ENCODE measurements at places on chromosomes 3 and 15.

- DNase-seq = no peak
These were observed 21.6 kb downstream of the TRA2B start for GRCh38 chr3:185916042-185916833.

DNA sequence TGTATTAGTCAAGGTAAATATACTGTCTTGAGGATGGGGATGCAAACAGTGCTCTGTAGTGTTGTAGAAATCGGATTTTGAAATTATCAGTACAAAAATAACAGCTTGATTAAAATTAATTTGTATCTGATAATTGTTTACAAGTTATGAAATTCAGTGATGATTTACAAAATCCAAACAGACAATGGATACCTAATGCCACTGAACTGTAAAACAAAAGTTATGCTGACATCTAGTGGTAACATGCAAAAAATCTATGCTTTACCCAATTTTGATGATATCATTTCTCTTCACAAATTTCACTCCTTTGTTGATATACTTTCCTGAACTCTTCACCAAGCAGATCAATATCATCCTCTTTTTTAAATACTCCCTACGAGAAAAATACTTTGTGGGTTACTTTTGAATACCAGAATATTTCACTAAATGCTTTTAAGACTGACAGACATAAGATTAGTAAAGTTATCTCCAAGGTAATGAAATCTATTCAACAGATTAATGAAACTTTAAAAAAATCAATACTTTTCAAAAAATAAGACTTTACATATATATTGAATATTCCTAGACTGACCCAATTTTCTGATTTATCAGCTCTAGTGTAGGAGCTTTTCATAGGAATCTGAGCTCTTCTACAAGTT is 36.0 kb downstream of the MNS1 start:
- no peak for DNase-seq

DNA sequence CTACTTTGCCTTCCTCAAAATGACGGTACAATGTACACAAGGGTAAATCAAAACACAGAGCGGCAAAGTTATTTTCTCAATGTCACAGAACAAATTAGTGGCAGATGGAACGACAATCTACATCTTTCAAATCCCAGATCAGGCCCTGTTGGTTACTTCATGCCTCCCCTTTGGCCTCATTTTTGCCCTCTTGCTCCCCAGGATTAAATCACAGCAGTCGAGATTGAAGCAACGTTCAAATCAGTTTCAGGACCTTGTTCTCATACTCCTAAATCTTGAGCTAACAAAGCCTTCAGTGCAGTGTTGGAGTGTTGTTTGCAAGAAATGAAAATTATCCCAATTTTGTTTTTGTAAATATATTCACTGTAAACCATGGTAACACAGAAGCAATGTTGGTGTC is 91.4 kb downstream of the FBN1 start:
- no peak for DNase-seq

DNA sequence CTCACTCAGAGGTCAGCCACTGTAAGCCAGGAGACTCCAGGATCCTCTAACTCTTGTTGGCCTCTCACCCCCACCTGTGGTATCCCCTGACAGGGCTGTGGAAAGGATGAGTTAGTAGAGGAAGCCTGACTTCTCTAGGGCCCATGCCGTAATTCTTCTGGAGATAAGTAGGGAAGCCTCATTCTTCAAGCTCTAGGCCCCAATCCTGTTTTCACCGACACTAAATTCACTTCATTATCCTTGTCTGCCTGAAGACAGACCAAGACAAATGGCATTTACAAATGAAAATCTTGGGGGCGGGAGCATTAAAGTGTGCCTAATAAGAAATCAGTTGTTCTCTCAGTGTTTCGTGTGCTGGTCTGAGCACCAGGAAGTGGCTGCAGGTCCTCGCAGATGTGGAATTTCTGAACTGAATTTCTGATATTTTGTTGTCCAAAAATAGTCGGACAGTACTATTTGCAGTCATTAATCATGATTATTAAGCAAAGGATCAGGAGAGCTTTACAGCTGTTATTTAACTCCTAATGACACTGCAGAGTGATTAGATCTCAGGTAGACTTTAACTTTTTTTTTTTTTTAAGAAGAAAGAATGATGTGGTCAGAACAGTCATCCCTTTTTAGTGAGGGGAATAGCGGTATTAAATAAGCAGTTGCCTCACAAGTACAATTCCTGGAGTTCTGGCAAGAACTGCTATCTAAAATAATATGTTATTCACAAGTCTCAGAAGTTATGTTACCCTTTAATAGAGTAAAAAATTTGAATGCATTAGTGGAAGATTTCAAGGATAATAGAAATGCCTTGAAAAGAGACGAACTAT is 58.4 kb downstream of the RBMS3 start:
- DNase-seq = no peak

- DNase-seq = no peak
These were observed 47.8 kb upstream of the C3orf70 start for GRCh38 chr3:185200639-185201038.

- no peak for DNase-seq
These were observed 200.1 kb downstream of the TLE3 start for GRCh38 chr15:69897471-69898237.

- no peak for DNase-seq
These were observed 928 bp downstream of the ANKRD34C start for GRCh38 chr15:79283252-79284048.

GRCh38 chr3:19573644-19574043 is 360.4 kb downstream of the EFHB start:
- DNase-seq = no peak

DNA sequence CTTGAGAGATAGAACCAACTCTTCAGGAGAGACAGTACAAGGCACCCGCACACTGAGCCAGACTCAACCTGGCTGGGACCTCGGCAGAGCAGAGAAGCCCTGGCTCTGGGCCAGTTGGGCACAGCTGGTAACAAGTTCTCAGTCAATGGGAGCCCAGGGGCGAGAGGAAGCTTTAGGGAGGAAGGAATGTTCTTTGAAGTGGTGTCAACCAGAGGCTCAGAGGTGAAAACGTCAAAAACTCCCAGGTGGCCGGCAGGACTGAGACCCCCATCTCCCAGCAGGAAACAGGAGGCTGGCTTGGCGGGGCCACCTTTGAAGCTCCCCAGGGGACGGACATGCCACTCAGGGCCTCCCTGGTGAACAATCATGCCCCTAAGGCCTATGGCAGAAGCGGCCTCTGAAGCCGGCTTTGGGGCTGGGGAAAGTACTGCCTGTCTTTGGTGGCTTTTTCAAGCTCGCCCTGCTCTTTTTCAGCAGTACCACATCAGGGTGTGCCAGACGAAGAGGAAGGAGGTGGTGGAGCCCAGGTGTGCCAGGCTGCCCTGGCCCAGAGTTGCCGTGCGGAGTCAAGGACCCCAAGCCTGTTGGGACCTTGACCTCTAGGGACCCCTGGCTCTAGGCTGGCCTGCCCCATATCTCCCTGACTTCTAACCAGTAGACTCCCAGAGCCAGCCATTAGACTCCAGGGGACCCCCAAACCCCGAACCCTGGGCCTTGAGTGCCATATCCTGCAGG is 16.7 kb upstream of the TBC1D21 start:
- no peak for DNase-seq
